HCT116 (cell line): ENCODE measurements at places on chromosomes 13 and 19. TPM values are rescaled to one million over a fixed set of nuclear protein-coding genes. Genes with fewer than 3 reads are reported as not detected.

NBEA gene
- 4.1 TPM for total RNA-seq

PTH2 gene
- total RNA-seq, result 9.5 TPM

PGLYRP2 gene
- not detected for total RNA-seq

CLEC17A gene
- total RNA-seq, result not detected

KLK5 gene
- total RNA-seq, result 1.2 TPM

BRSK1 gene
- 33.3 TPM for total RNA-seq

ZNF497 gene
- 5.1 TPM for total RNA-seq

FCAR gene
- not detected for total RNA-seq

ZNF541 gene
- total RNA-seq, result not detected

HMGB1 gene
- 678 TPM for total RNA-seq

CAB39L gene
- total RNA-seq, result 6.1 TPM

CBY2 gene
- not detected for total RNA-seq

REX1BD gene
- 97.1 TPM for total RNA-seq

TPTE2 gene
- not detected for total RNA-seq

LILRA2 gene
- not detected for total RNA-seq

TNFSF13B gene
- 1.3 TPM for total RNA-seq

CD177 gene
- total RNA-seq, result not detected

CILP2 gene
- total RNA-seq, result 13.1 TPM

B9D2 gene
- total RNA-seq, result 7.3 TPM
